ENCODE measurements at places on chromosomes 6 and 20.

- no peak for DNase-seq
Measured at GRCh38 chr6:42113936-42114636, 28.3 kb downstream of the C6orf132 start.

DNA sequence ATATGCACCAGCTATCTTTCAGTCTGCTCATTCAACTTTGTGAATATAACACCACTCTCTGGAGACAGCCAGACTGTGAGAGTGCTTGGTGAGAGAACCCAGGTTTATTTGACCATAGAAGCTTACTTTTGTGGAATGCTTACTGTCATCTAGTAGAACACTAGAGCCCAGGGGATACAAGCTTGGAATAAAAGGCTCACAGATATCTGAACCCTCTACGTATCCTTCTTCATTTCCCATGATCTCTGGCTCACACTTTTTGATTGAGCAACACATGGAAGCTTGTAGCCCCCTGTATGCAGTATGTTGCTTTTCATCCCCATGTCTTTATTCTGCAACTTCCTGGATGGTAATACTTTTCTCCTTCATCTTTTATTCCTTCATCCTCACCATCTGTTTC lies 835.3 kb upstream of the CITED2 start:
- DNase-seq: no peak

GRCh38 chr6:113067612-113068275 lies 720.6 kb downstream of the RFPL4B start:
- no peak for DNase-seq

GRCh38 chr6:18049646-18050045 lies 62.2 kb upstream of the KIF13A start:
- DNase-seq: no peak

DNA sequence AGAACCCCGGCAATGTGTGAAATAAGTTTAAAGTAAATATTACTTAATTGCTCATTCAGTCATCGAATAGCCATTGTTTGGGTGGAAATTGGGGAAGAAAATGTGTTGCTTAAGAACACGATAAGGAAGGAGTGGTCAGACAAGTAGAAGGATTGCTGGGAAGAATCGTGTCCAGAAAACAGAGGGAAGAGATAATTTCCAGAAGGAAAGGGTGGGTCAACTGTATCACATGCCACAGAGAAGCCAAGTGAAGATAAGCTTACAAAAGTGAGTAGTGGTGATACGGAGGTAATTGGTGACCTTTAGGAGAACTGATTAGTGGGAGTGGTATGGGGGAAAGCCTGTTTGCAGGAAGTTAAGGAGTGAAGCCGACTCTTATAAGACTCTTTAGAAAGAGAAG lies 306.2 kb downstream of the SOX4 start:
- DNase-seq: no peak

Measured in NCI-H1694 (cell line).